Upper lobe of right lung (tissue), 1 donor: ENCODE measurements at places on chromosomes 4 and X. TPM values are rescaled to one million over a fixed set of nuclear protein-coding genes. Genes with fewer than 3 reads are reported as not detected.

CFAP47 gene
- not detected for total RNA-seq

DBET gene
- total RNA-seq: not detected

SHROOM4 gene
- 43.5 TPM for total RNA-seq

ZNF41 gene
- 11.5 TPM for total RNA-seq

GPM6B gene
- 37.1 TPM for total RNA-seq

TRIM2 gene
- total RNA-seq: 35.9 TPM

MTHFD2L gene
- 14.1 TPM for total RNA-seq

TMEM144 gene
- 15.5 TPM for total RNA-seq

DACH2 gene
- not detected for total RNA-seq

SSX2 gene
- not detected for total RNA-seq

CFAP99 gene
- not detected for total RNA-seq

FAM133A gene
- total RNA-seq: not detected

IL13RA2 gene
- not detected for total RNA-seq

SLIT2 gene
- total RNA-seq: 181 TPM

POLA1 gene
- total RNA-seq: 11.1 TPM

PIR gene
- 24.8 TPM for total RNA-seq

IL2RG gene
- 20.8 TPM for total RNA-seq

NHSL2 gene
- 17.3 TPM for total RNA-seq

SASH3 gene
- total RNA-seq: 41.2 TPM

CD38 gene
- 2.4 TPM for total RNA-seq

TSPAN6 gene
- 13.9 TPM for total RNA-seq

APLN gene
- total RNA-seq: 7.9 TPM

P2RY4 gene
- 0.23 TPM for total RNA-seq

DCAF4L1 gene
- 0.38 TPM for total RNA-seq

OCRL gene
- total RNA-seq: 20.5 TPM

MAP3K15 gene
- total RNA-seq: 2.1 TPM

KANTR gene
- 12.6 TPM for total RNA-seq

BMPR1B gene
- total RNA-seq: 3.0 TPM

SORBS2 gene
- total RNA-seq: 44.9 TPM

NXF2 gene
- total RNA-seq: not detected

POU4F2 gene
- not detected for total RNA-seq

ADRA2C gene
- 7.3 TPM for total RNA-seq

SPANXA2 gene
- total RNA-seq: not detected

SPANXN3 gene
- total RNA-seq: not detected

NLRP2B gene
- not detected for total RNA-seq

ADGRA3 gene
- 18.5 TPM for total RNA-seq

VSIG4 gene
- total RNA-seq: 237 TPM

GLRB gene
- total RNA-seq: 6.5 TPM

NEIL3 gene
- total RNA-seq: 0.52 TPM

ADH6 gene
- total RNA-seq: 0.61 TPM

TNIP3 gene
- 2.3 TPM for total RNA-seq

PABPC5 gene
- total RNA-seq: 1.9 TPM

PAGE2 gene
- total RNA-seq: not detected

ADGRL3 gene
- total RNA-seq: 4.0 TPM

EGF gene
- total RNA-seq: 2.4 TPM

F11 gene
- 24.7 TPM for total RNA-seq

RASL11B gene
- total RNA-seq: 2.2 TPM
